ENCODE measurements at places on chromosomes 1 and 21.
A peak's percentile ranks its signal among the peaks of the same experiment; 100 is the strongest.

- DNase-seq = no peak
Observed at GRCh38 chr1:217892750-217893149, 261.6 kb downstream of the SPATA17 start.

DNA sequence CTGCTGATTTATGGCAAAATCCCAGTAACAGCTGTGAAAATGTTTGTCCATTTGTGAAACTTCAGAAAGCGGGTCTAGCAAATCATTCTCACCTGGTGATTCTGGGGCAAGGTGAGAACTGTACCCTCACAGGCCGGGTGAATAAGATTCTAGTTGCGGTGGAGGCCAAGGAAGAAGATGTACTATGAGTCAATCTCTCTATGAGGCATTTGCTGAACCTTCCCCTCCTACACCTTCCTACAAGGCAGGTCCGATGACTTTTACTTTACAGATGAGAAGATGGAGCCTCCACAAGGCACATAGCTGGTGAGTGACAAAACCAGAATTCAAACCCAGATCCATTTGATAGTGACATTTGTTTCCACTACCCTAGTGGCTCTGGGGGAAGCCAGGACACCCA is 72.7 kb downstream of the BACH1 start:
- no peak for DNase-seq

DNA sequence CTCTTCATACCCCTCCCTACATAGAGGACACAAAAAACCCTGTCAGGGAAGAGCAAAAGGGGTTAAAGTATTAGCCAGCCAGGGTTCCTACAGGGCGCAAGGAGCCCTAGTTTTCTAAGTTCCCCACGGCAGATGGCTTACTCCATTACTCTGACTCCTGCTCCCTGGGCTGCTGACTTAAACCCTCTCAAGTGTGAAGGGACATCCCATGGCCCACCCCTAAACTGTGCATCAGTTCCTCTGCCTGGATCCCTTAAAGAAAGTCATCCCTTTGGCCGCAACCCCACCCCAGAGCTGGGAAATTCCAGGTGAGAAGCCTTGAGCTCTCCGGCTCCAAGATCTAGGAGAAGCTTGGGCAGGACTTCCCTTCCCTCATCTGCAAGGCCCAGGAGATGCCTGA is 236.0 kb downstream of the TOMM20 start:
- no peak for DNase-seq

- DNase-seq = no peak
Observed at GRCh38 chr1:147840909-147841308, 61.7 kb upstream of the GJA8 start.

GRCh38 chr1:195345149-195345548 is 1263.1 kb downstream of the KCNT2 start:
- no peak for DNase-seq

- peak; percentile 31 for DNase-seq
Observed at GRCh38 chr1:172960454-172961208, 90.1 kb downstream of the TNFSF18 start.

DNA sequence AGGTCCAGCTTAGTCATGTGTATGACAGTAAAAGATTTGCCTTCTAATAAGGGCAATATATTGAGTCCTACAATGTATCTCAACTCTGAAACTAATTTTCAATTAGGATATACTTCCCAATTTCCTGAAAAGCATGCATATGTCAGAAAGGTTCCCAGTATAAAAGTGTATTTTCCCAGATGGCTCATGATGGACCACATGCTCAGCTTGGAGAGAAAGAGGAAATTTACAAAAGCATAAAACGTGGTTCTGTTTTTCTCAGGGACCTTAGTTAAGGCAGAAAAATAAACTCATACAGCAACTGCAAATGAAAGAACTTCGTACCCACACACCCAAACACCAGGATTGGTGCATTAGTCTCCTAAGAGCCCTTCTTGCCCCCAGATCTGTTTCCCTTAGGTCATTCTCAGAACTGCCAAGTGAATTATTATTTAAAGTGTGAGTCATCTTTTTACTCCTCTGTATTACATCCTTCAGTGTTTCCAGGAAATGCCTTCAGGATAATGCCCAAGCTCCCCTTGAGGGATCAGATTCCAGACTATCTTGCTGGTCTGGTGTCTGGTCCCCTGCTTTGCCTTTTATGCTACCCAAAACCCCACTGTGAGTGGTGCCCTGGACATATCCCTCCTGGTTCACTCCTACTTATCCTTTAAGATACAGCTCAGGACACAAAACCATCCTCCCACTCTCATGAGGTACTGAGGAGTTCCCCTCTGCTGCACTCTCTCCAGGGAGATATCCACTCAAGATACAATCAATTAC is 57.4 kb downstream of the SSX2IP start:
- DNase-seq = peak; percentile 74

- no peak for DNase-seq
Observed at GRCh38 chr1:71089536-71090270, 8.9 kb upstream of the ZRANB2 start.

DNA sequence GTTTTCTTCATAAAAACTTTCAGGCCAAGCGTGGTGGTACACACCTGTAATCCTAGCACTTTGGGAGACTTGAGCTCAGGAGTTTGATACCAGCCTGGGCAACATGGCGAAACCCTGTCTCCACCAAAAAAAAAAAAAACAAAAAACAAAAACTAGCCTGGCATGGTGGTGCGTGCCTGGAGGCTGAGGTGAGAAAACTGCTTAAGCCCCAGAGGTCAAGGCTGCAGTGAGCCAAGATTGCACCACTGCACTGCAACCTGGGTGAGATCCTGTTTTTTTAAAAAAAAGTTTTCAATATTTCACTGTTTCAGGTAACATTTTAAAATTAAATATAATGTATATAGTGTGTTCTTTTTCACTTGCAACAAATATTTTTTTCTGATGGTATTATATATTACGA is 13.5 kb upstream of the B3GALT2 start:
- DNase-seq = no peak

DNA sequence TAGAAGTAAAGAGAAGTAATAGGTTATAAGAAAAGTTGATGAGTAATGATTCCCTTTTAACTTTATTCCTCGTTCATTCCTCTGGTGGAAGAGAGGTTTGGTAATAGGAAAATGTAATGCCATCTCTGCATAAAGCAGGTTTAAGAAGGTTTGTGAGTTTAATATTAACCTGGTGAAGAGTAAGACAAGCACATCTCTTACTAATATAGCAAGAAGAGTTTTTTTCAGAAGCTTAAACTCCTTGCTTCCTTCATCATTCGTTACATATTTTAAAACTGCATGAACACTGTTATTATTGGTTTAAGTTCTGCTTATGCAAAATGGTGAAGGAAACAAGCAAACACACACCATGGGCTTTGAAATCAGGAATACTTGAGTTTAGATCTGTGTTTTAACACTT is 9.2 kb upstream of the PLA2G4A start:
- no peak for DNase-seq

DNA sequence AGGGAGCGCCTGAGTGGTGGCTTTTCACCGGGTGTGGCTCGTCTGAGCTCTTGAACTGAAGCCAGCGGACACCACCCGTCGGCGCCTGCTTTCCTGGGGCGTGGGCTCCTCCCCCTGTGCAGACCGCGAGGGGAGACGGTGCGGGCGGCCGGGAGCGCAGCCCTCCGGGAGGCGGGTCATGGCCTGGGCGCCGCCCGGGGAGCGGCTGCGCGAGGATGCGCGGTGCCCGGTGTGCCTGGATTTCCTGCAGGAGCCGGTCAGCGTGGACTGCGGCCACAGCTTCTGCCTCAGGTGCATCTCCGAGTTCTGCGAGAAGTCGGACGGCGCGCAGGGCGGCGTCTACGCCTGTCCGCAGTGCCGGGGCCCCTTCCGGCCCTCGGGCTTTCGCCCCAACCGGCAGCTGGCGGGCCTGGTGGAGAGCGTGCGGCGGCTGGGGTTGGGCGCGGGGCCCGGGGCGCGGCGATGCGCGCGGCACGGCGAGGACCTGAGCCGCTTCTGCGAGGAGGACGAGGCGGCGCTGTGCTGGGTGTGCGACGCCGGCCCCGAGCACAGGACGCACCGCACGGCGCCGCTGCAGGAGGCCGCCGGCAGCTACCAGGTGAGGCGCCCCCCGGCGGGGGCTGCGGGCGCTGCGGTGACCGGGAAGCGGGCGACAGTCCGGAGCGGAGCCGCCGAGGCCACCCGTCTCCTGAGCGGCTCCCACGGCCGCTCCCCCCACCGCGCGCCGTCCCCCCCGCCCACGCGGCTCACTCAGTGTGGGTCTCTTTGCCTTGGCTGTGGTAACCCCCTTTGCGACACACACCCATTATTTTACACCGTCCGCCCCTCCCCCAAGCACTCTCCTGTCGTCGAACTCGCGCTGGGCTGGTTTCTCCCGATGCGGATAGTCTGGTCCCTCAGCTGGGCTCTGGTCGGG is at the start of gene TRIM58:
TRIM58 (plus strand) TSS at position 119 of the 916 bp plus-strand sequence; CDS start at position 179, 60 bp downstream.
- no peak for DNase-seq

DNA sequence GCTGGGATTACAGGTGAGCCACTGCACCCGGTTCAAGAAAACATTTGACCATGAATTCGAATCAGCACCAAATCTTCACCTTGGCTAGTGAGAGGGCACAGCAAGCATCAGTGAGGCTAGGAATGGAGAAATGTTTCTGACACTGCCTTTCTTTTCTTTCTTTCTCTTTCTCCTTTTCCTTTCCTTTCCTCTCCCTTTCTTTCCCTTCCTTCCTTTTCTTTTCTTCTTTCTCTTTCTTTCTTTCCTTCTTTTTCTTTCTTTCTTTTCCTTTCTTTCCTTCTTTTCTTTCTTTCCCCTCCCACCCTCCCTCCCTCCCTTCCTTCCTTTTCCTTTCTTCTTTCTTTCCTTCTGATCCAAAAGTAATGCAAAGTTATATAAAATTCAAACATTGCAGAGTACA is 40.9 kb downstream of the GFI1 start:
- DNase-seq = no peak

- no peak for DNase-seq
Observed at GRCh38 chr1:9852410-9853248, 28.9 kb upstream of the CLSTN1 start.

- DNase-seq = peak; percentile 96
Observed at GRCh38 chr1:94067196-94067595, 53.8 kb downstream of the ABCA4 start.

- peak; percentile 35 for DNase-seq
Observed at GRCh38 chr1:171742577-171742922, 685 bp upstream of the VAMP4 start.

- no peak for DNase-seq
Observed at GRCh38 chr1:43671626-43672330, 21.8 kb downstream of the KDM4A start.

DNA sequence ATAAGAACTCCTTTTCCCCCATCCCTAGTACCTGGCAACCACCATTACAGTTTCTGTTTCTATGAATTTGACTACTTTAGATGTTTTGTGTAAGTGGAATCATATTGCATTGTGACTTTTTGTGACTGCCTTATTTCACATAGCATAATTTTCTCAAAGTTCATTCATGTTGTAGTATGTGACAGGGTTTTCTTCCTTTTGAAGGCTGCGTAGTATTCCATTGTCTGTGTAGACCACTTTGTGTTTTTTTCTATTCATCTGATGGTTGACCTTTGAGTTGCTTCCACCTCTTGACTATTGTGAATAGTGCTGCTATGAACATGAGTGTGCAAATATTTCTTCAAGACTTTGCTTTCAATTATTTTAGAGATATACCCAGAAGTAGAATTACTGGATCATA is 225.8 kb upstream of the L1TD1 start:
- DNase-seq = no peak

DNA sequence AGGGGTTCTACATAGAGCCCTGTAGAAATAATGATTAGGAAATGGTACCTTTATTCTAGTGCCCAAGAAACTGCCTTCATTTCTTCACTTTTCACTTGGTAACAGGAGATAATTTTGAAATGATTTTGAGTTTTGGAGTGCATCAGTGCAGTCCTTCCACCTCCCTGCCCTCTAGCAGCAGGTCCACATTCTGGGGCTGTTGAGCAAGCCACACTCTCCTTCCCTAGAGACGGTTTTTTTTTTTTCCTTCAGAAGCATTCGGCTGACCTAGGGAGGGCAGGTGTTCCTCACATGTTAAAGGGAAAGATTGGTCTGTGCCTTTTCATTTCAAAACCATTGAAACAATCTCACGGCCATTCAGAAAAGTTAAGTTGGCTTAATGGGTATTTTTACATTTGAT is 39.8 kb downstream of the SLC37A1 start:
- DNase-seq = no peak

- no peak for DNase-seq
Observed at GRCh38 chr1:100731758-100732157, 12.2 kb downstream of the VCAM1 start.

All from lung microvascular endothelial cell (primary cell).